ENCODE measurements at places on chromosomes 1 and 21.

GRCh38 chr1:61400131-61400770 lies 317.9 kb downstream of the NFIA start:
- DNase-seq = no peak

GRCh38 chr1:208058267-208058666 lies 147.3 kb upstream of the CD34 start:
- DNase-seq = no peak

DNA sequence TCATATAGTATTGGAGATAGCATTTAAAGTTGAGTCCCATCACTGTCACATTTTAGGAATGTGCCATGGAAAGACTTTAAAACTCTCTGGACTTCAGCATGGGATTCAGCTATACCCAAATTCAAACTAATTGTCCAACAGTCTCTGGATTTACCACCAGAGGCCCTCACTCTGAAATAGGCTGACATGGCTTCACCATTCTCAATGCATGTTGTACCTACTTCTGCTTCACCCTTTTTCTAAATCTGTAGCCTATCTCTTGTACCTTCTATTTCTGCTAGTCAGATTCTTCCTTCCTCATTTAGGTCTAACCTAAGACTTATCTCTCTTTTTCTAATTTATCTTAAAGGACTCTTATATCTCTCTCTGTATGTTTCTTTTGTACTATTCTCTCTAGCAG lies 512.7 kb upstream of the ZRANB2 start:
- DNase-seq = no peak

- DNase-seq = no peak
These were observed 113.7 kb upstream of the DPYD start for GRCh38 chr1:98034505-98034904.

DNA sequence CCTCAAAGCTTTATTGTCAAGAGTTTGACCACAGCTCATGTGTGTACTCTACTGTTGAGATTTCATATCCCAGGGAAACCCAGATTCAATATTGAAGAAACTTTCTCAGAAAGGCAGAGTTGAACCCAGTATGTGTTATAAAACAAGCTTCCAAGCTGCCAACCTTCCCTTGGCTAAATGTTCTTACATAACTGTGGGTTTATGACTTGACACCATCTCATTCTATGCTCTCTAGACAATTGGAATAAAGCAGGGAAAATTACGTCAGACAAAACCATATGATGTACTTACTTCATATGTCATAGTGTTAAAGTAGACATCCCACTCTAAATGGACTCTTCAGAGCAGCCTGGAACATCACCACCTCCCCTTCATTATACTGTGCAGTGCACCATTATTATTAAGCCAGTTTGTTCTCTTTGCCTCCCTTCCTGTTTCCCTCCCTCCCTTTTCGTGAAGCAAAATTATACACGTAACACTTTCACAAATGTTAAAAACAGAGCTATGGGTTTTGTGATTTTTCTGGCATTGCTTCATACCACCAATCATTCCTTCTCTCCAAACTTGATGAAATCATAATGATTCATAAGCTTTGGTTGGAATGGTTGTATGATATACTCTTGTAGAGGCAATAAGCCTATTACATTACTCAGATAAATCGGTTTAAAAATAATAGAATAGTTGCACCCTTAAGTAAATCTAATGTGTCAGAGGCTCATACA lies 507.2 kb downstream of the LTN1 start:
- DNase-seq = no peak

GRCh38 chr1:67761091-67761490 lies 72.2 kb downstream of the GNG12 start:
- no peak for DNase-seq

DNA sequence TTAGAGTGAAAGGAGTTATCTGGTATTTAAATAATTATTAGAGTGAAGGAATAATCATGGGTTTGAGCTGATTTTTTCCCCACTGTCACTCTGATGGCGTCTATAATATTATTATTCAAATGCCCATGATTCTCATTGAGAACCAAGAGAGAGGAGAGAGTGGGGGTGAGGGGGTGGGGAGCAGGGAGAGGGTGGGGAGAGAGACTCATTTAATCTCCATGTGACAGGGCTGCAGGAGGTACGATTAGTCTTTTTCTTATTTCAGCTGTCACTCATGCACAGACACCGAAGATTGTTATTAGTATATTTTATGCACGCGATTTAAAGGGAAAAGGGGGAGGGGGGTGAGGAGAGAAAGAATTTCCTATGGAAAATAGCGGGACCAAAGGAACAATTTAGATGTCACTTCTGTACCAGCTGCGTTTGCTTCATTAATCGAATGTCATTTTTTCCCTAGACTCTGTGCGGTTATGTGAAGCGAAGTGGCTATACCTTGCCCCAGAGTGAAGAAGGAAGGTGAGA lies 19.9 kb downstream of the PLXNA2 start:
- no peak for DNase-seq

- no peak for DNase-seq
These were observed 25.1 kb downstream of the AK4 start for GRCh38 chr1:65172936-65173690.

DNA sequence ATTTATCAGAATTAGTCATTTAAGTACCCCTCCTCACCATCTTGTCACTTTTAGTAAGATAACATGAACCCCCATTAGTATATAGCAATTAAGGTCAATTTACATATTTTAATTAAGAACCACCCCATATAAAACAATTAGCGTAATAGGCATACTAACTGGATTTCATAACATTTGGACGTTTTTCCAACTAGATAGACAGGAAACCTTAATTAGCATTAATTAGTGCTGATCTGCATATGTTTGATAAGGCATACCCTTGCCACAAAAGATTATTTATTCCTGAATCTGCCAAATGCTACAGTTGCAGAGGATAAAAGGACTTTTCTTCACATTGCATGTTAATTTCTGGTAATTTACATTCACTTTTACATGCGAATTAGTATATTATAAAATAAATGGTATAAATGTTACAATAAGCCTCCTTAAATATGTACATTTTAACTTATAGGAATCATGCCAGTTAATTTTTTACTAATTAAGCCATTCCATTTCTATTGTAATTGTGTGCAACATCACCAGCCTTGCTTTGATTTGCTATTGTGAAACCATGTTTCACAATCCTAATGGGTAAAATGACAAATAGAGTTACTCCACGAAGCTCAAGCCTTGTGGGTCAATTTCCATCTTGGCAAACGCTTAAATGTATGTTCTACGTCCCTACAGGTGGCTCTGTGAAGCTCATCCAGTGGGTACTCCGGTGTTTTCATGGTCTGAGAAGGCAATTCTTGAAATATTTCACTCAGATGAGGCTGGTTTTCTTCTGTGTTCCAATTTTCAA lies 469.6 kb downstream of the DPYD start:
- DNase-seq = no peak

- DNase-seq = no peak
These were observed 12.1 kb downstream of the FCRL5 start for GRCh38 chr1:157540160-157540748.

- no peak for DNase-seq
These were observed 21.5 kb upstream of the MTARC2 start for GRCh38 chr1:220726634-220727033.

GRCh38 chr1:224082146-224082545 lies 31.8 kb upstream of the FBXO28 start:
- DNase-seq = no peak

GRCh38 chr1:43549921-43550597 lies 19.4 kb downstream of the PTPRF start:
- peak; percentile 69 for DNase-seq

DNA sequence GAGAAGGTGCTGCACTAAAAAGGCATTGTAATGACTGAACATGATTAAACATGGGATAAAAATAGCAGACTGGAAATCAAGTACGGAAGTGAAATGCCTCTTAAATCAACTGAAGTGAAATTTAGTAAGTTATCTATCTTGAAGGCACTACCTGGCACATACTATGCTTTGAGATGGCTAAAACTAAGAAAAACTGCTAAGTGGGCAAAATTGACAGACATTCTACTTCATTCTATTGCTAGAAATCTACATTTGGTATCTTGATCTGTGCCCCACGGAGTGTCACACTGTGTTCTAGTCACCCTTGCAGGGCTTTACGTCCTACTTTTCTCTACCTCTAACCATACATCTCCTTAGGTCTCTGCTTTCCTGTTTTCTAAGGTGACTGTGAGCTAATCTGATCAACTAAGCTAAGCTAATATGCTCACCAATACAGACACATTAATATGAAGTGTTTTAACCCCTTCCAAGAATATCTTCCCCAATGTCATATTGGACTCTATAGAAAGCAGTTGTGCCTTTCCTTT lies 4.1 kb downstream of the PDC start:
- DNase-seq = no peak

DNA sequence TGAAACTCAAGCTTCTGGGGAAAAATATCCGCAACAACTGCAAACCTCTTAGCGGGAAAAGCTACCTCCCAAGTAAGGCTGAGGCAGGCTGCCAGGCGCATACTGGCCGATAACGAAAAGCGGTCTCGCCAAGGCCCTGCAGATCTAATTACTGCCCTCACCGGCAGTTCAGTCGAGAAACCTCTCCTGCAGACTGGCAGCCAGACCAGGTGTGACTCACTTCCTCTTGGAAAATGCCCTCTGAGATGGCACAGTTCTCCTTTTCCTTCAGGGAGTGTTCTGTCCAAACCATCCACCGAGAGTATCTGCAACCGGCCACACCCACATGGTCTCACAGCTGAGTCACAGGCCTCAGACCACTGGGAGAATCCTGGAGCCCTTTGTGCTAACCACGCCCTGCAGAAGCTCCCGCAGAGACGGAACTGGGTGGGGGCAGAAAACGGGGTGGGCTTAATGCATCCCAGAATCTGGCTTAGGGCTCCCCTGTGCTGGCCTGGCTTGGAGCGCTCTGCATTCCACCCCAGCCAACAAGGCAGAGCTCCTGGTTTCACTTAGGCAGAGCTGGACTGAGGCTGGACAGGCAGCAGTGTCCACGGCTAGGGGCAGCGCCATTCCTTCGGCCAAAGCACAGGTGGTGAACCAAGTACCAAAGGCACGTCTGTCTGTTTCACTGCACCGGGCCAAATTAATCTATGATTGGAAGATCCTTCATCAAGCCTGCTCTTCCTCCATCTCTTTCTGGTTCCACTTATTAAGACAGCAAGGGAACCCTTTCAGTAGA lies 1.2 kb downstream of the S100A10 start:
- peak; percentile 99 for DNase-seq

GRCh38 chr21:35922618-35923017 lies 137.7 kb downstream of the SETD4 start:
- DNase-seq = no peak

DNA sequence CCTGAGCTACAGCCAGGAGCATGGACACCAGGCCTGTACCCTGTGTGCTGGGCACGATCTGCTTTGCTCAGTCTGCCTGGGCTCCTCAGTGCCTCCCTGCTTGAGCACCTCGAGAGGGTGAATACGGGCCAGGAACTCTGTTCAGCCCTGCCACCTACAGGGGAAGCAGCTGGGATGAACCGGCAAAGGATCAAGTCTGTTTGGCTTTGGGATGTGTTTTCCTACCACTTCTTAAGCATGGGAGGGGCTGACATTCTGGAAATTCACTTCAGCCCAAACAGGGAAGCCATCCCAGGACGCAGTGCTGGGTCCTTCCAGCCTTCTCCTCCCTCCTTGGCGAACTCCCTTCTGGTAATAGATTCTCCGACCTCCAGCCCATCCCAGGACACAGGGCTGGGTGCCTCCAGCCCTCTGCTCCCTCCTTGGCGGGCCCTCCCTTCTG lies 55.8 kb upstream of the SELENON start:
- DNase-seq = peak; percentile 30

DNA sequence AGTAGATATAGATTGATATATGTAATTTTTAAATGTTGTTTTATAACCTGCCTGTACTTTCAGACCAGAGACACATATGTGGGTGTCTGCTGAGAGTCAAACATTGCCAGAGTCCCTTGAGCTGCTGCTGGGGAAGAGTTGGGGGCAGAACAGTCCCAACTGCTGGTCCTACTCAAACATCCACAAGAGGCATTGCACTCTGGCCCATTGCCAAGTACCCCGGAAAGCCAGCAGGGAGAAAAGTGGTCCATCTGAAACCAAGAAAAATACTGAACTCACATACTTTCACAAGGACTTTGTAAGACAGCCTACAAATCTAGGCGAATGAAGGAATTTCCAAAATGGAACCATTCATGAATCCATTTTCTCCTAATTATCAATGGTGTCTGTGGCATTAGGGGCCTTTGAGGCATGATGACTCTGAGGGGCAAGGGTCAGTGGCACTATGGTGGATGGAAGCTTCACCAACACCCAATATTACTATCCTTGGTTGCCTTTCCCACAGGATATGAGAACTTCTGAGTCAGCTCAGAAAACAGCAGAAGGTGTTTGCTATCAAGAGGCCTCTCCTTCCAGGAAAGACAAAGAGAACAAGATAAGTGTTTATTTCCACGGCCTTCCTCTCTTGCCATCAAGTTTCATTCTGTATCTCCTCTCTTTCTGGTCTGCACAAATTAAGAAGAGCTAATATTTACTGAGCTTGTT lies 7.3 kb upstream of the TBX15 start:
- no peak for DNase-seq

DNA sequence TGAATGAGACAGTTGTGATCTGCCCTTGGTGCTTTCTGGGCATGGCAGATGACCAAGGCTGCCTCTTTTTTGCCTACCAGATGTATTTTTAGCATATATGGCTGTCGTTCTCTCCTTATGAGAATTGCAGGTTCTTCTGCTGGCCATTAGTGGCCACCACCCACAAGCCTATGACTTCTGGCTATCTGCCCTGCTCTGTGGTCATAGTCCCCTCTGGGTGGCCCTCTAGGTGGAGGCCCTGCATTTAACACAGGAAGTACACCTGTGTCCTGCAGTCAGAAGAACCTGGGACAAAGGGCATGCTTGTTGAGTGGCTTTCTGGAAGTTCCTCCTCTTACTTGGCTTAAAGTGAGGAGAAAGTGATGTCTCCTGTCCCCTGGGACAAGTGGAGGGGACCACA lies 6.5 kb downstream of the FCAMR start:
- peak; percentile 17 for DNase-seq

DNA sequence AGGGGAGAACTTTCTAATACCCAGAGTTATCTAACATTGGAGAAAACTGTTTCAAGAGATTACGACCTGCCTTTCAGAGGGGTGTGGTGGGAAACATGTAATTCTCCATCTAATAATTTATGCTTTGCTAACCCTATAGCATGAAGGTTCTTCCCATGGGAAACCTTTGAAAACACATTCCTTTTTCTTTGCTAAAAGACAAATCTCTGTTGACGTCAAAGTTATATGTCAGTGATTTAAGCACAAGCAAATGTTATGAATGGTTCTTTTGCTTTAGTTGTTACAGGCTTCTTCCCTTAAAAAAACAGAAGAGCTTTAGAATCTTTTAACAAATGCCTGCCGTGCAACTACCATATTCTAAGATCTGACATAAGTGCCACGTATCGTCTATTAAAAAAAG lies 19.2 kb downstream of the FMO2 start:
- no peak for DNase-seq

GRCh38 chr1:3015744-3016143 lies 5.5 kb upstream of the ACTRT2 start:
- no peak for DNase-seq

GRCh38 chr1:197011614-197012013 lies 34.3 kb downstream of the CFHR5 start:
- DNase-seq = no peak

- peak; percentile 61 for DNase-seq
These were observed 9.8 kb upstream of the RAB42 start for GRCh38 chr1:28582248-28582615.
